Ascending aorta (tissue), 2 donors: ENCODE measurements at places on chromosomes 1 and 21.
A peak's percentile ranks its signal among the peaks of the same experiment; 100 is the strongest.

DNA sequence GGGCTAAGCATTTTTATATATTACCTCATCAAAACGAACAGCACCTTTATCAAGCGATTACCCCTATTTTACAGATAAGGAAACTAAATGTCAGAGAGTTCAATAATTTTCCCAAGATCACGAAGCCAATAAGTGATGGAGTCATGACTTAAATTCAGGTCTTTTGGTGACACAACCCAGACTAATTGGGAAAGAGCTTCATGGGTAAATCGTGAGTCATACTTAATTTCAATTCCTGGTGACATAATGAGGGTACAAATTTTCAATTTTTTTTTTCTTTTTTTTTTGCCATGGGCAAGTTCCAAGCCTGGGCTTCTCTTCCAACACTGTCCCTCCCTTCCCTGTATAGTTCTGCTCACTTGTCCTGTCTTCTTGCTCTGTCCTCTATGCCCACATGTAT is 30.1 kb upstream of the IL10 start:
- DNase-seq = no peak

GRCh38 chr1:184260382-184260781 is 126.4 kb upstream of the C1orf21 start:
- DNase-seq = no peak

DNA sequence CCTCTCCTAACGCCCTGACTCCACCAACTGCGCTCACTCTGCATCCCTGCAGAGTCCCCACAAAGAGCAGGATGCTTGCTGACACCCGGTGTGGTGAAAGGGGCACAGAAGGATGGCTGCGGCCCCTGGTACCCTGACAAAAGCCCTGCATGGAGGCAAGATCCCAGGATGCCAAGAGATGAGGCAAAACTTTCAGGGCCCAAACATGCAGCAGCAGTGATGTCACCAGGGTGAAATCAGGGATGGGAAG is 36.6 kb downstream of the SLC9A1 start:
- no peak for DNase-seq

- no peak for DNase-seq
These were observed 144.9 kb downstream of the CD247 start for GRCh38 chr1:167373398-167373797.

DNA sequence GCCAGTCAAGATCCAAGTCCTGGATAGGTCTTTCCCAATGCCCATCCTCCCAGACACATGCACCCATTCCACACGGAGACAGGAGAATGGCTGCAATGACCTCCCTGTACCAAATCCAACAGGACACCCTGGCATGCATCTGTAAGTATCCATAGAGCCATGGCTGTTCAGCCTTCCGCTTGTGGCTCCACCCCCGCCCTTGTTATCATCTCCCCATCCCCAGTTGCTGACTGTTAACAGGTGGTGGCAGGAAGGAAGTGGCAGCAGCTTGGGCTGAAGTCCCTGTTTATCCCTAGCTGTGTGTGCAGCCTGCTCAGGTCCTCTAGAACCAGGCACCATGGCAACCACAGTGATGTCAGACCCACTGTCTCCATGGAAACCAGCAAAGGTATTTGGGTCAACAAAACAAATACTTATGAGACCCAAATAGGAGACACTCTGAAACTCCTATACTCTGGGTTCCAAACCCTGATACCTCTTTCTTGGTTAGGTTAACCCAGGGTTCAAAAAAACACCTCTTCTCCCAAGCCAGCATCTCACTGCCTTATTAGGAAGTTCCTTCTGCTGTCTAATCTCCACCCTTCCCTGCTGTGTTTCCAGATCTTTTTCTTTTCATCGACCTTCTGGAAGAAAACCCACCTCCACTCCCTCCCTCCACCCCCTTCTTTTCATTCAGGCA is 721 bp downstream of the PBXIP1 start:
- DNase-seq = peak; percentile 71
